GDM1 (cell line): ENCODE measurements at places on chromosomes 3 and 15.

DNA sequence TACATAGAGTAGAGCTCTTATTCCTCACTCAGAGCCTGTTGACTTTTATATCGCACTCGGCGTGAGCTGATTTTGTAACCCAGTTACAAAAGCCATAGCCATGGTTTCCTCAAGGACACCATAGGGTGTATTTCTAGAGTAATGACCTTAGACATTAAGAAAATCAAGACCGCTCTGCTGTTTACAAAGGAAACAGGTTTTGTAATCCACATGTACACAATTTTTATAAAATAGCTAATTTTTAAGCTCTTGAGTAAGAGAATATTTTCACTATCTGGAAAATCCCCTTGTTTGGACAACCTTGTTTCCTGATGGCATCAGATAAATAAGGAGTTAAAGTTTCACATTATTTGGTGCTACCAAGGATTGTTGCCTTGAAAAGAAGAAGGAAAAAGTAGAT lies 104.7 kb downstream of the PGPEP1L start:
- DNase-seq = no peak

DNA sequence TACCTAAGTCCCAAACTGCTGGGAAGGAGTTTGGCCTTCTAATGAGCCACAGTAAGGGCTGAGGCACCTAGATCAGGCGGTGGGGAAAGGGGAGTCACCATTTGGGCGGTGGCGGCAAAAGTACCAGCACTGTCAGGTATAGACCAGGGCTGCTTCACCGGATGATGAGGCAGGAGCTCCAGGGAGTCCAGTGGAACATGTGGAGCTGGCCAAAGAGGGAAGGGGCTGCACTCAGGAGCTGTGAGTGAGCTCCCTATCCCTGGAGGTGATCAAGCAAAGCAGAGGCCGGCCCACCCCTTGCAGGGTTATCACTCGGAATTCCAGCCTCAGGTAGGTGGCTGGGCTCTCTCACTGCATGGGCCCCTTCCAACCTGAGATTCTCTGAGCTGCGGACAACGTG lies 108.4 kb downstream of the SEC22A start:
- no peak for DNase-seq

DNA sequence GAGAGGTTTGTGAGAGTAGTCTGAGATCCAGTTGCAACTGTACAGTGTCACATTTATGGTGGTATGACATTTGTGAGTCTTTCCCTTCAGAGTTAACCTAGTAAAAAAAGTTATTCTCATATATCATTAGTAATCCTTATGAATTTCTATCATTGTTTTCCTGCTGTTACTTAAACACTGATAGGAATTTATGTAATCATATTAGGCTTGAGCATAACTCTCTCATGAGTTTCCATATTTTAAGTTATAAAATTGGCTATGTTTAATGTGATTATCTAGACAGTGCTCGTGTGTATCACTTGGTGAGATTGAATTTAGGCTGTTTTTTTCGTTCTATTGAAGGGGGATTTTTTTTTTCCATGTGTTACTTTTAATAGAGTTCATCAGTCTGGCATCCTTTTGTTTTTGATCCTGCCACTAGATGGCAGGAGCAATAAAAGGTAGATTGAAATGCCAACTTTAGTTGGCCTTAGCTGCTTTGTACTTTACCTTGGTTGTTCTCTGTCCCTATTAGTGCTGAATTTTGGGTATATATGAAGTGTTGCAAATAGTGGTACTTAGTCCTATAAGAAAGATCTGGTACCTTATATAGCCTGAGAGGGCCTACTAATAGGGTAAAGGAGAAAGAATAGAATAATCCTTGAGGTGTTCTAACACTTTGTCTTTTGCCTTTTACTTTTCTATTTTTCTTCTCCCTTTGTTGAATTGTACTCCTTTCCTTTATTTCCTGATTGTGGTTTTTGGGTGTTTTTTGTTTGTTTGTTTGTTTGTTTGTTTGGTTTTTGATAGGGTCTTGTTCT lies 17.9 kb downstream of the STT3B start:
- no peak for DNase-seq

GRCh38 chr3:174959556-174960065 lies 100.5 kb downstream of the NAALADL2 start:
- no peak for DNase-seq

DNA sequence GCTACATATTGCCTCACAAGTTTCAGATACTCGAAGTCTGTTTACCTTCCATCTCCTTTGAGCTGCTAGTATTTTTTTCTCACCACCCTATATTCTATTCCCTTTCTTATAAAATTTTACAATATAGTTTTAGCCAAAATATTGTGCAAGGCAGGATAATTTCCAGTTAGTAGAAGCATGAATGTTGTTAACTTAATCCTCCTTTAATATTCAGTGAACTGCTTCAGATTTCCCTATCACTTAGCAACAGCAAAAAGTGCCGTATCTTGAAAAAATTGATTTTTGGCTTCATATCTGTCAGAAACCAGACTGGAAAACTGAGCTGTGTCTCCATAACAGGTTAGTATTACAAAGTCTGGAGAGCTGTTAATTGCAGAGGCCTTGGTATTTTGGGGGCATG lies 24.0 kb downstream of the PLSCR4 start:
- no peak for DNase-seq

- no peak for DNase-seq
Measured at GRCh38 chr3:50154476-50154839, 666 bp upstream of the SEMA3F start.

- no peak for DNase-seq
Measured at GRCh38 chr15:73374604-73375003, 5.8 kb upstream of the HCN4 start.

DNA sequence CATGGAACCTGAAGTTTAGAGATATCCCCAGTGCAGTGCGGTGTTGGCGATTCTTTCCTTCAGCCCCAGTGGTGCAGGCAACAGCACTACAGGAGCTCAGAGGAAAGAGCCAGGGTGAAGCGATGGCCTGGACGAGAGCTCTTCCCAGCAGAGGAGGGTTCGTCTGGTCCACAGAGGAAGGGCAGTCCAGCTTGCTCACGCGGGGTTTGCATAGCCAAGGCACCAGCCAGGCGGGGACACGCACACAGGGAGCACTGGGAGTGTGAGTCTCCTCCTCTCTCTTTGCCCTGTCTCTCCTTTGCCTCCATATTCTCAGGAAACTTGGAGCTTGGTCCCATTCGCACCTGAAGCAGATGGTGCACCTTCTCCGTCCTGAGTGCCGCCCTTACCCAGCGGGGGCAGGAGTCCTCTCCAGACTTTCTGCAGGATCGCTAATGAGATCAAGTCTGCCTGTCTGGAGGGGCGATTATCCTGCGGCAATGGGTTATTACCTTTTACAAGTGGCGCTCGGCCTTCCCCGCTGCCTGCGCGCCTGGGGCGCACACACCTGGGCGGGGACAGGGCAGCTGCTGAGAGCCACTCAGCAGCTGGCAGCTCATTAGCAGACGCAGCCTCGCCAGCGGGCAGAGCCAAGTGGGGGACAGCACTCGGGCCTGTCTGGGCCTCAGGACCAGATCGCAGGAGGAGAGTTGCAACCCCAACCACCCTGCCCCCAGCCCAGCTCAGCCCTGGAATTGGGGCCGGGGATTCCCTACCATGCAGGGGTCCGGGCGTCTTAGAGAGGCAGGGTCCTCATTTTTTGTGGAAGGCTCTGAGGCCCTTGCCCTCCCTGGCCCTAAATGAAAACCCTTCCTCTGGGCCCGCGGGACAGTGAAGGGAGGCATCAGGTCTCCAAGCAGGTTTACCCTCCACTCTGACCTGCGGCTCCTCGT lies 119.0 kb upstream of the MEF2A start:
- DNase-seq = no peak

DNA sequence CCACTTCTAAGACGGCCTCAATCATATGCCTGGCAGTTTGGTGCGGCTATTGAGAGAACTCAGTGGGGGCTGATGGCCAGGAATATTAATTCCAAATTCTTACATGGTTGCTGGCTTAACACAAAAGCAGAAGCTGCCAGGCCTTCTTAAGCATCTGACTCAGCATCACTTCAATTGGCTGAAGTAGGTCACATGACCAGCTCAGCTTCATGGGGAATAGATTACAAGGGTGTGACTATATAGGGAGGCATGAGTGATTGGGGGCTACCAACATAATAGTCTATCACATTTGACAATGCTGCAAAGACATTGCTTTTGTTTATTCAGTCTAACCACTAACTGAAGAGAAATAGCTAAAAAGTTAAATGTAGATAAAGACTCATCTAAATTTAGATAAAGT lies 101.6 kb upstream of the ANKRD28 start:
- DNase-seq = peak; percentile 2

DNA sequence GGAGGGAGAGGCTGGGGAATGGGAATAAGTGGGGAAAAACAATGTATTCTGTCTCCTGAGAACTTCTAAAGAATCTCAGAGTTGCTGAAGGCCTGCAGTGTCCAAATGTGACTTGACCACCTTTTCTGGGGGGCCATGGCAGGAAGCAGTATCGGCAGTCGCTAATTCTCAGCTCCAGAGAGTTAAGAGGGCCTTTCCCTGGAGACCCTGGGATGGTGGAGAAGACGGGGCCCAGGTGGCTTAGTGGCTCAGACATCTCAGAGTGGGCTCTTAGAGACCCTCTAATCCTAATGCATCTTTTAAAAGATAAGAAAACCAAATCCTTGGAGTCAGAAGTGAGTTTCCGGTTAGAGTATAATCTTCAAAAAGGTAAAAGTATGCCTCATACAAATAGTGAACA lies 15.1 kb downstream of the RTP4 start:
- DNase-seq = no peak

DNA sequence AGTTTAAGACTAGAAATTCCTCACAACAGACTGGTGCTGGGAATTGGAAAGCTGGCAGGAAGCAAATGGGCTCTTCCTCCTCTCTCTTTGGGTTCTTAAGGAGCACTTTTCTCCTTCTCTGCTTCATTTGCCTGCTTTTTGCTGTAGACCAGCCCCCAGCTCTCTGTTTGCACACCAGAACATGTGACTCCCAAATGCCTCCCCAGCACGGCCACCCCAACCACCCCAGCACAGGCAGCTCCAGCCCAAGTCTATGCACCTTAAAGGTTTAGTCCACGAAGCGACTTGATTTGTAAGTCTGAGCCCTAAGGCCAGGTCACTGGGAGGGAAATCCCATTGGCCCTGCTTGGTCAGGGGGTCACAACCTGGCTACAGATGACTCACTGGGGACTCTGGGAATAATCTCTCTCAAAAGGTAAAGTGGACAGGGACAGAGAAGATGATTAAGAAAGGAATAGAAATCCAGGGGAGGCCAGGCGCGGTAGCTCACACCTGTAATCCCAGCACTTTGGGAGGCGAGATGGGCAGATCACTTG lies 377.8 kb upstream of the PROK2 start:
- no peak for DNase-seq

DNA sequence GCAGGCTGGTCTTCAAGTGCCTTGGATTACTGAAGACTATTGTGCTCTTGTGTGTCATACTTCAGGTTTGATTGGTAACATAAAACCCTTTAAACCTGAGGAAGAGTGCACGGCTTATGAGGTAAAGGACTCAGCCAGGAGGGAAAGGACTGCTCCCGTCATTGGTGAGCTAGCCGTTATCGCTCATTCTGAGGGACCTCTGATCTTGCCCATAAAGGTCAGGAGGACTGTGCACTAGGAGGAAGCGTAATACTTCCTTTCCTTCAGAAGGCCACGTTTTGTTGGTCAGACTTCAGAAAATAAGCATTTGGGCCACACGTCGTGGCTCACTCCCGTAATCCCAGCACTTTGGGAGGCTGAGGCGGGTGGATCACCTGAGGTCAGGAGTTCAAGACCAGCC lies 37.7 kb downstream of the PXK start:
- no peak for DNase-seq

DNA sequence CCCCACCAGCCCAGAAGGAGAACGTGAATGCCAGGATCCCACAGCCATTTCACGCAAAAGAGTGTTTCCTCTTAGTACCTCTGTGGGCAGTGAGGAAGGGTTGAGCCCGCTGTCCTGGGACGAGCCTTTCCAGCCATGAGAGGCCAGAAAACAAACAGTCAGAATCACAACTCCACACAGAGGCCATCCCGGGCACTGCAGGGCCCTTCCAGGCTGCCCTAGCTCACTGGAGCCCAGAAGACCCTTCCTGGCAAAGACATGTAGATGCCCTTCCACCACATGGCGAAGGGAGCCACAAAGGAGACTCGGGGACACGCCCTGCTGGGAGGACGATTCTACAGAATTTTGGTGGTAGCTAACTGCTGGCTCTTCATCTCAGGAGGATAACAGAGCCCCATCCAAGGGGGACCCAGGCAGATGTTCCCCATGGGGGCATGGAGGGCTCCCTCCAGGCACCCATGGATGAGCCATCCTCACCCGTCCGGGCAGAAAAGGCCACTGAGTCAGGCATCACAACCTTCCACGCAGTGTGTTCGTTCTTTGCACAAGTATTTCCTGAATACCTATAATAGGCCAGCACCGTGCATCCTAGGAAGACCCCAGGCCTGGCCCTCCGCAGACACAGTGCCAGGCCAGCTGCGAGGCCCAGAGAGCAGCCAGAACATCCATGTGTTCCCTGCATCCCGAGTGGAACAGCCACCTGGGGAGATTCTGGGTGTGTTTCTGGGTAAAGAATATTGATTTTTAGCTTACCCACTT lies 47.2 kb downstream of the SLC12A8 start:
- no peak for DNase-seq

GRCh38 chr3:44444437-44444836 lies 33.0 kb downstream of the ZNF445 start:
- DNase-seq = no peak

GRCh38 chr3:188854772-188855149 lies 317.0 kb upstream of the TPRG1 start:
- no peak for DNase-seq

GRCh38 chr3:51379746-51380455 lies 5.2 kb upstream of the MANF start:
- DNase-seq = no peak

GRCh38 chr15:97623091-97623661 lies 337.3 kb upstream of the ARRDC4 start:
- no peak for DNase-seq

DNA sequence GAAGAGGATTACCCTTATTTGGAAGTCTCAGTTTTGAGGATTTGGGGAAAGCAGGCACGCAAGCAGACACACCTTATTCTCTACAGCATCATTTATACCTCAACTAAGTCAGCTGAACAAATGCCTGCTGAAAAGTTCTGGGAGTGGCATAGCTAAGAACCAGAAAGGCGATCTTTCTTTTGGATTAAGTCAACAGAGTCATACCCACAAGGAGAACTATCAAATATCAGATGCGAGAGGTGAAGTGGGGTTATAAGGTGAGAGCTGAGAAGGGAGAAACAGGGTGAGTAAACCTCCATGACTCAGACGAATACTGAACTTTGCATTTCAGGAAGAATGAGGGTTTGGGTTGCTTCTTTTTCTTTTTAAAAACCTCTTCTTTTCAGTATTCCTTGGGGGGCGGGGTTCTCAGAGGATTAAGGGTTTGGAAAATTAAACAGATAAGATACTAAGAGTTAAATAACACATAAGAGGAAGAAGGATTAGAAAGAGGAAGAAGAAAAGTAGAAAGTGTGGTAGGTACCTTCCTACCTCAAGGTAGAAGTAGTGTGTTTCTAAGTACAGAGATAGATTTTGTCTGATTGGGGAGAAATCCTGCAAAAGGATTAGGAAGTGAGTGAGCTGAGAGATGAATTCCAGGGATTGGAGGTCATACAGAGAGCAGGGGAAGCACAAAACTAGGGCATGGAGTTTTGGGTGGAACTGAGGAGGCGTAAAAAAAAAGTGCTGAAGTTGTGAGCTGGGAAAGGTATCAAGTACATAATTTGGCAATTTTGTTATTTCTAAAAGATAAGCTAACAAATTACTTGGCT lies 41.3 kb upstream of the ICE2 start:
- DNase-seq = no peak
